Astrocyte (in vitro differentiated cells and primary cell): ENCODE measurements at places on chromosomes 4 and X. TPM values are rescaled to one million over a fixed set of nuclear protein-coding genes. Genes with fewer than 3 reads are reported as not detected.

CCSER1 gene
- total RNA-seq = 1.2 and 2.2 TPM in 2 replicates

SMAD1 gene
- total RNA-seq = 29.6 and 33.8 TPM in 2 replicates

SPARCL1 gene
- 0.25 and 0.34 TPM in 2 replicates for total RNA-seq

MCF2 gene
- 0.17 and 0.27 TPM in 2 replicates for total RNA-seq

NSUN7 gene
- total RNA-seq = 2.1 and 2.5 TPM in 2 replicates

- H3K36me3 ChIP-seq = no peaks in the 10 kb centered on the region
- no peak overlapping the region for H3K27ac ChIP-seq
- peaks cover 3% of the 10 kb centered on the region for H3K4me1 ChIP-seq
- no peak overlapping the region for H3K4me3 ChIP-seq
These were observed 93.7 kb downstream of the GRIA3 start for GRCh38 chrX:123277821-123278220.

- H3K4me3 ChIP-seq = no peak overlapping the region
- DNase-seq = no peak
- no peaks in the 10 kb centered on the region for H3K36me3 ChIP-seq
- H3K27ac ChIP-seq = no peak overlapping the region
These were observed 3.2 kb downstream of the TAPT1 start for GRCh38 chr4:16222957-16223527.

DNA sequence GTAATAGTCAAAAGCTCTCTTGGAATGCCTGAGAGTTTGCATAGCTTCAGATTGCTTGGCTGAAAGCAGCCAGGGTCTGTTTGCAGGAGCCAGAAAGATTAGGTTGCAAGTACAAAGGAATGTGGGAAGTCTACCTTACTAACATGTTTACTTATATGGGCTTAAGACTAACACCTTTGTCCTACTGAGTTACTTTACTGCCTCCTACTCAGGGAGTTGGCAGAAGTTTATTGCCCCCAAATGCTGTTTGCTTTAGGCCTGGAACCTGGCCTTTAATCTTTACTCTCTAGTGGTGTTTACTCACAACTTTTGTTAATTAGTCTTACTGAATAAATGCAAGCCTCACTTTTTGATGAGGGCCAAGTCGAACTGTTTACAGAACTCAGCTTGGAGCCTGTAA is 219.4 kb upstream of the ZC4H2 start:
- no peaks in the 10 kb centered on the region for H3K36me3 ChIP-seq
- H3K4me3 ChIP-seq = no peak overlapping the region
- no peak for DNase-seq
- H3K27me3 ChIP-seq = no peaks in the 10 kb centered on the region
- H3K27ac ChIP-seq = no peak overlapping the region
- no peaks in the 10 kb centered on the region for H3K4me1 ChIP-seq

GRCh38 chrX:133490955-133491354 is 75.7 kb upstream of the GPC4 start:
- H3K4me1 ChIP-seq = peaks cover 2% of the 10 kb centered on the region
- H3K27me3 ChIP-seq = no peaks in the 10 kb centered on the region
- no peaks in the 10 kb centered on the region for H3K36me3 ChIP-seq
- no peak overlapping the region for H3K4me3 ChIP-seq
- H3K27ac ChIP-seq = no peak overlapping the region
- DNase-seq = no peak

GRCh38 chrX:104137496-104137895 is 19.3 kb downstream of the SLC25A53 start:
- no peak overlapping the region for H3K27ac ChIP-seq
- H3K4me3 ChIP-seq = no peak overlapping the region
- H3K36me3 ChIP-seq = no peaks in the 10 kb centered on the region
- DNase-seq = peak; percentile 12
- H3K27me3 ChIP-seq = no peaks in the 10 kb centered on the region
- no peaks in the 10 kb centered on the region for H3K4me1 ChIP-seq

GRCh38 chr4:41933997-41934503 is 1.2 kb upstream of the TMEM33 start:
- H3K4me3 ChIP-seq = no peak overlapping the region
- peaks cover 7% of the 10 kb centered on the region for H3K4me1 ChIP-seq
- peaks cover 2% of the 10 kb centered on the region for H3K36me3 ChIP-seq
- H3K27me3 ChIP-seq = peaks cover 3% of the 10 kb centered on the region
